Cerebellum (tissue), 4 donors: ENCODE measurements at places on chromosomes 6 and 20. TPM values are rescaled to one million over a fixed set of nuclear protein-coding genes. Genes with fewer than 3 reads are reported as not detected.

DNA sequence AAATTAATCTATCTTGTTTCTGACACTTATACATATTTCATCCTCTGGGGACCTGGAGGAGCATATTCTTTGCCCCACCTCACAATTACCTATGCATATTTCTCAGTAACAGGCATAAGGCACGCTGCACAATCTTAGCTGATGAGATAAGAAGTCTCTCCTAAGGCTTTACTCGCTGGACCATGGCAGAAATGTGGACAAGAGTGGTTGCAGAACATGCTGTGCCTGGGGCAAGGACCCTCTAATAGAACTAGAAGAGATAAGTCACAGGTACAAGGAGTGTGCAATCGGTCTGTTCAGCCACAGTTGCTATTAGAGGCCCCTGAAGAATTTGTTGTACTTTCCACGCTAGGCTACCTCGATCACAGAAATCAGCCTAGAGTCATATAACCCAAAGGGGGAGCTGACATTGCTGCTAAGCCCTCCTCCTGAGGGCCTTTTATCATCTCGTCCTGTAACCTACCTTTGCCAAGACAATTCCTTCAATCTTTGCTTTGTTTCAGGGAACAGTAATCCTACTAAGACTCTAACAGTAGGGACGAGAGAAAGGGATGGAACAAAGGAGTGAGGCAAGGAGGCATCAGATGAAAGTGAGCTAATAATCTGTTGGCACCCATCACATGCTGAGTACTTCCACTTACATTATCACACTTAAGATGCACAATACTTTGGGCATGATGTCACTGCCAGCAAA lies 16.1 kb upstream of the DEFB129 start:
- no peak for DNase-seq

DNA sequence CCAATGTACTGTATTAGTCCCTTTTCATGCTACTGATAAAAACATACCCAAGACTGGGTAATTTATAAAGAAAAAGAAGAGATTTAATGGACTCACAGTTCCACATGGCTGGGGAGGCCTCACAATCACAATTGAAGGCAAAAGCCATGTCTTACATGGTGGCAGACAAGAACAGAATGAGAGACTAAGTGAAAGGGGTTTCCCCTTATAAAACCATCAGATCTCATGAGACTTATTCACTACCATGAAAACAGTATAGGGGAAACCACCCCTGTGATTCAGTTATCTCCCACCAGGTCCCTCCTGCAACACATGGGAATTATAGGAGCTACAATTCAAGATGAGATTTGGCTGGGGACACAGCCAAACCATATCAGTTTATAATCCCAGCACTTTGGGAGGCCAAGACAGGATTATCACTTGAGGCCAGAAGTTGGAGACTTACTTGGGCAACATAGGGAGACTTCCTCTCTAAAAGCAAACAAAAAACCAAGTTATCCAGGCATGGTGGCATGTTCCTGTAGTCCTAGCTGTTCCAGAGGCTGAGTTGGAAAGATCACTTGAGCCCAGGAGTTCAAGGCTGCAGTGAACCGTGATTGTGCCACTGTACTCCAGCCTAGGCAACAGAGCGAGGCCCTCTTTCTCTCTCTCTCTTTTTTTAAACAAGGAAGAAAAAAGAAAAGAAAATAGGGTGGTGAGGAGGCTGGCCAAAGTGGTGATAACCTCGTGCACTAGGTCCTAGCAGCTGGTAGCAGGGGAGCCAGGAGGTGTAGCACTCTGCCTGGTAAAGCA lies 22.9 kb upstream of the DDR1 start:
- DNase-seq, result no peak

DNA sequence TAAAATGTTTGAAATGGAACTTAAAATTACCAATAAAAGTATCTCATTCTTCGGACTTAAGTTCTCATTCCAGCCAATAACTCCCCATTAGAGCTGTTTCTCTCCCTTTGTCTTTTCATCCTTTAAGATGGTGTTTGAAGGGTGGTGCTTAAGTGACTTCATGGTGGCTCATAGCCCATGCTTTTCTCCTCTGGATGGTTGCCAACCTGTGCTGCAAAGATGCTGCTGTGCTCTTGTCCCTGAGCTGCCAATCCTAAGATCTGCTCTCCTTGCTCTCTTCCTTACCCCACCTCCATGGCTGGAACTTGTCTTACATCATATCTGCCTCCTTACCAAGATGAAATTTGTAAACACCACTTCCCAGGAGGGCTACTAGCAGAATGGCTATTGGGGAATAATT lies 31.6 kb upstream of the PNRC1 start:
- DNase-seq, result no peak

GRCh38 chr20:51978070-51978501 lies 175.8 kb upstream of the SALL4 start:
- DNase-seq, result no peak

GCNT2 gene
- total RNA-seq, result 58.3 TPM

DNA sequence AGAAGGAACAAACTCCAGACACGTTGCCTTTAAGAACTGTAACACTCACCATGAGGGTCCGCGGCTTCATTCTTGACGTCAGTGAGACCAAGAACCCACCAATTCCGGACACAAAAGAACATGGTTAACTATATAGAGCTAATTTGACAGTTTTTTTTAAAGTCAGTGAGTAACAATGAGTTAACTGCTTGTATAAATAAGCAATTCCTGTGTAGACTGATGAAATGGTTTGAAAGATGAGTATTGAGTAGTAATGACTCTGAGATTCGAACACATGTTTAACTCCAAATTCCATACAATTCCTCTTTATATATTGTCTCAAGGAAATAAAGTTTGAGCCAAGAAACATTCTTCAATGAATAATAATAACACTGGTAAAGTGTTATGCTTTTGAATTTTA lies 478.0 kb downstream of the MMUT start:
- DNase-seq, result no peak

GRCh38 chr6:165611294-165611693 lies 51.7 kb downstream of the PDE10A start:
- DNase-seq, result no peak

DNA sequence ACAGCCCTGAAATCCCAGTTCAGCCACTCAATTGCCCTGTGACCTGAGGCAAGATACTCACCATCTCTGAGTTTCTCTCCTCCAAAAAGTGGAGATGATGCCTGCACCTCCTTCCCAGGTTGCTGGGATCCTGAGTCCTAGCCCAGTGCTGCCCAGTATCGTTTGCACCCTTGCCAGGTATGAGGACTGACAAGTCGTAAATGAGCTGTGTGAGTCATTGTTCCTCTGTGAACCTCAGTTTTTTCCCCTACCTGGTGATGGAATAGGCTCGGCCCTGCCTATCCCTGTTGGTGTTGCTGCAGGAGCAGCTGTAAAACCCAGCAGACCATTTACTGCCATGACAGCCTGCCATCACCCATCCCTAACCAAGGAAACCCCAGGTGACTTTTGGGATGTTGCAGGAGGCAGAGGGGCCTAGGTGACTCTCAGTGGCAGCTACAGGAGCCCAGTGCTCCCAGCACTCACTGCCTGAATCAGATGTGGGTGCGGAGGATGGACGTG lies 229.3 kb downstream of the SYNDIG1 start:
- DNase-seq, result no peak

GRCh38 chr20:60147004-60147403 lies 188.8 kb downstream of the CDH26 start:
- DNase-seq, result no peak

DNA sequence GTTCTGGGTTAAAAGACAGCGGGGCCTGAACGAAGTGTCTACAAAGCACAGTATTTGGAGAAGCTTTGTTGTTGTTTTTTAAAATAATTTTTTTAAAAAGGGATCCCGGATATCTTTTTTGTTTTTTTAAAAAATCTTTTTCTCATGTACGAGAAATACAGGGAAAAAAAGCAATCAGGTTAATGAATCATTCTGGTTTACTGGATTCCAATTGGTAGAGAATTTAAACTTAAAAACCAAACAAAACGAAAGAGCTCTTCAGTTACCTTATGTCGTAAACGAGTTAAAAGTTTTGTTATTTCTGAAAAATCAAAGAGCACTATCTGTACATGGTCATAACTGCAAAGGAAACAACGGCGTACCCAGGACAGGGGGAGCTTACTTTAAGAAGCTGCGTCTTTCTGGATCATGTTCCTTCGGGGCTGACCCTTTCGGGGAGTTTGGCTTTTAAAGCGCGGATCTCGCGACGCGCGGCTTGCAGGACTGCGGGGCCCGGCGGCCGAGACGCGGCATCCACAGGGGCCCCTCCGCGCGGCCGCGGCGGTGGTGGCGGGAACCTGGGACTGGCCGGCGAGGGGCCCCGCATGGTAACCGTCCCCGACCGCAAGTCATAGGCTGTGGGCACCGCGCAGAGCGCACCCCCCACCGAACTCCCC lies 927 bp downstream of the IL20RA start:
- DNase-seq, result no peak

- DNase-seq, result peak; percentile 67
Observed at GRCh38 chr6:33427585-33428223, 7.8 kb downstream of the SYNGAP1 start.

GRCh38 chr20:63974402-63975200 lies 4.8 kb downstream of the SAMD10 start:
- peak; percentile 88 for DNase-seq

- no peak for DNase-seq
Observed at GRCh38 chr6:65110031-65110430, 597.0 kb downstream of the EYS start.

DNA sequence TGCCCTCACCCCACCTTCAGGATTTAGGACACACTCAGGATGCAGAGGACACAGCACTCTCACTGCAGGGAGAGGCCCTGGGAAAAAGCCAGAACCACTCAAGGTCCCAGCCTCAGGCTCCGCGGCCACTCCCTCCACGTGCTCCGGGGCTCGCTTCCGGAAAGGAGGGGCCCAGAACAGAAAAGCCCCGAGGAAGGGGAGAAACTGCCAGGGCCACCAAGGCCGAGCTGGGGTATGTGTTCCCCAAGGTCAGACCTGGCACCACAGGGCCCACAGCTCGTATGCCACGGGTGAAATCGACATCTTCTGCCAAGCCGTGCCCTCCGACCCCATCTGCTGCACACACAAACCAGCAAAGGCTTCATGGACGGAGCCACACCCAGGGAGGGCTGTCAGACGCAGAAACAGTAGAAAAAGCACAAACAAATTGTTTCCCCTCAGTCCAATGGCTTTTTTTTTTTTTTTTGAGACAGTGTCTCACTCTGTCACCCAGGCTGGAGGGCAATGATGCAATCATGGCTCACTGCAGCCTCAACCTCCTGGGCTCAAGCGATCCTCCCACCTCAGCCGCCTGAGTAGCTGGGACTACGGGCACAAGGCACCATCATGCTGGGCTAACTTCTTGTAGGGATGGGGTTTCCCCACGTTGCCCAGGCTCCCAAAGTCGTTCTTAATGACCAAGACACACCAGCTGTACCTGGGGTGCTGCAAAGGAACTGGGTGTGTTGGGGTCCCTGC lies 33.4 kb downstream of the SLC2A4RG start:
- DNase-seq, result no peak

- DNase-seq, result peak; percentile 6
Observed at GRCh38 chr6:143128681-143129015, 68.0 kb downstream of the AIG1 start.

DNA sequence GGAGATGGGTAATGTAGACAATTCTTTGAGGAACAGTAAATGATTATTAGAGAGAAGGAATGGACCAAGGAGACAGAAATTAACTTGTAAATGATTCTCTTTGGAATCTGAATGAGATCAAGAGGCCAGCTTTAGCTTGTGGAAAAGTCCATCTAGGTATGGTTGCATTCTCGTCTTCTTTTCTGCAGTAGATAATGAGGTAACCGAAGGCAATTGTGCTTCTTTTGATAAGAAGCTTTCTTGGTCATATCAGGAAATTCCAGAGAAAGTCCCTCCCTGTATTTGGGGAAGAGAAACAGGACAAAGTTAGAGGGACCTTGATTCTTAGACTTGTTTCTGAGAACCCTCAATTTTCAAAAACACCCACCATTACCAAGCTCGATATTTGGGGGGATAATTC lies 109.1 kb upstream of the PRSS16 start:
- no peak for DNase-seq

DNA sequence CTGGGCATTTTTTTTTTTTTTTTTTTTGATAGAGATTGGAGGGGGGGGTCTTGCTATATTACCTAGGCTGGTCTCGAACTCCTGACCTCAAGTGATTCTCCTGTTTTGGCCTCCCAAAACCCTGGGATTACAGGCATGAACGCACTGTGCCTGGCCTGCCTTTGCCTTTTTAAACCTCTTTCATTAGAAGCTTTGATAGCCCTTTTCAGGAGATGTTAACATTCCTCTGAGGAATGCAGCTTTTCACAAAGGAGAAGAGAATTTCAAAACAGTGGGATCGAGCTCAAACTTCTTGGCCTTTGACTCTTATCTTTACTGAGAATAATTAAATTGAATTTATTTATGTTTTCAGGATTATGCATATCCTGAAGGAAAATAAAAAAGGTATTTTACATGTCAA lies 31.3 kb downstream of the SLC26A8 start:
- no peak for DNase-seq

DNA sequence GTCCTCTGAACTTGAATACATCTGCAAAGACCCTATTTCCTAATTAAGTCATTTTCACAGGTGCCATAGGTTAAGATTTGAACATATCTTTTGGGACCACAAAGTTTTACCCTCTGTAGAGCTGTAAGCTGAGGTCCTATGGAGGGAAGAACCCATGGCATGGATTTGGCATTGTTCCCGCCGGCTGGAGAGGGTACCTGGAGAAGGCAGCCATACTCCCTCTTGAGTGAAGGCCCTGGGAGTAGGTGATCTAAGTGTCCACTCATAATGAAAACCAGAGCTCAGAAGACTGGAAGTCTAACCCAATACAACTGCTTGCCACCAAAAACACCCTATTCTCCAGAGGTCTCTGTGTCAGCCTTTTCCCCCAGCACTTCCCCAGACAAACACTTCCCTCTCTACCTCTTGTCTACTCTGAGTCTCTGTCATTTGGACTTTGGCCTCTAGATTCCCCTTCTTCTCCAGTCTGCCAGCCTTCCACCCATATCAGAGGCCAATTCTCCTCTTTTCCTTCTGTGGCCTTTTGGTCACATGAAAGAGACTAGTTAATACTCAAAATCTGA lies 363.9 kb downstream of the MAFB start:
- DNase-seq, result no peak

- no peak for DNase-seq
Observed at GRCh38 chr6:166418691-166419143, 36.0 kb upstream of the MPC1 start.

CNBD2 gene
- 5.2 TPM for total RNA-seq

DNA sequence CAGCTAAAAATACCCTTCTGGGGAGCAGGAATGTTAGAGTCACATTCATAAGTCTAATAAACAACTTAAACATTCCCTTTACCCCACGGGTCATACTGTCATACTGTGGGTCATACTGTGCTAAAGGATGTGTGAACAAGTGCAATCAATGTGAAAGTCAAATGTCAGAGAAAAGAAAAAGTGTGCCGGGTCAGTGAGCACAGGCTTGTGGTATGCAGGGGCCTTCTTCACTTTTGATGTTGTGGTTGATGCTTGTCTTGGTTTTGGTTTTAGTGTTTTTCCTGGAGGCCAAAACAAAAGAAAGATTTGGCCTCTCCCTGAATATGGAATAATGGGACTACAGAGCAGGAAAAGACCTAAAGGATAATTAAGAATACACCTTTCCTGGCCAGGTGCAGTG lies 267.9 kb upstream of the PLN start:
- no peak for DNase-seq

- DNase-seq, result peak; percentile 79
Observed at GRCh38 chr6:87925373-87926060, 122.1 kb upstream of the SPACA1 start.
